Tibial nerve (tissue), 4 donors: ENCODE measurements at places on chromosomes 11 and 22. TPM values are rescaled to one million over a fixed set of nuclear protein-coding genes. Genes with fewer than 3 reads are reported as not detected.
A peak's percentile ranks its signal among the peaks of the same experiment; 100 is the strongest.

- H3K4me3 ChIP-seq, result no peak overlapping the region
- no peaks in the 10 kb centered on the region for H3K27me3 ChIP-seq
- H3K27ac ChIP-seq, result peak overlapping the region; percentile 70
- H3K4me1 ChIP-seq, result no peaks in the 10 kb centered on the region
Measured at GRCh38 chr22:26551568-26551967, 38.4 kb downstream of the TPST2 start.

GRCh38 chr11:121131656-121132055 lies 30.6 kb downstream of the TECTA start:
- no peaks in the 10 kb centered on the region for H3K27me3 ChIP-seq
- no peaks in the 10 kb centered on the region for H3K36me3 ChIP-seq
- H3K4me3 ChIP-seq, result no peak overlapping the region

DKK3 gene
- total RNA-seq, result 446 TPM

TMX2 gene
- 71.0 TPM for total RNA-seq

SLC25A18 gene
- 5.0 TPM for total RNA-seq

DNA sequence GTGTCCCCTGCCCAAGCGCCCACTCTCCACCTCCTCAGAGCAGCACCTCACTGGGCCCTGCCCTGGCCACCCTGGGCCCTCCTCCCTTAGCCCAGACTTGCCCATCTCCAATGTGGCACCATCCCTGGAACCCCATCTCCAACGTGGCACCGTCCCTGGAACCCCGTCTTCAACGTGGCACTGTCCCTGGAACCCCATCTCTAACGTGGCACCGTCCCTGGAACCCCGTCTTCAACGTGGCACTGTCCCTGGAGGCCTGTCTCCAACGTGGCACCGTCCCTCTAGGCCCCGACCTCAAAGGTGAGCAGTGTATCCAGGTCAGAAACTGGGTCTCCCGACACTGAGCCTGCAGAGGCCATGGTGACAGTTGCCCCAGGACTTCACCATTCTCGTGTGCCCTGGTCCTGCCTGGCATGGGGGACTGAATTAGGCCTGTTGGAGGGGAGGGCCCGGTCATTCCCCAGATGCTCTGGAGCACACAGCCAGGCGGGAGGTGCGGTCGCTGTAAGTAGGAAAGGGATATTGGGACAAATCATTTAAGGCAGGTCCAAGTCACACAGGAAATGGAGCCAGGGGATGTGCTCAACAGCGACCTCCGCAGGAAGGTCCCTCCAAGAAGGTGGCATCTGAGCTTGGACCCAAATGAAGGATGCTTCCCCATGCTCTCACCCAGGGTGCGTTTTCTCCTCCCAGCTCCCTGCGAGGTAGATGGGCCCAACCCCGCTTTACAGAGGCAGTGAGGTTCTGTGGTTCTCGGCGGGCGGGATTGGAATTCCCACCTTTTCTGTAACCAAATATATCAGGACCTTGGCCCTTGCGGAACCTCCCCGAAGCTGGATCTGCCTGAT lies 2.4 kb upstream of the CTSD start:
- H3K4me3 ChIP-seq, result no peak overlapping the region
- H3K27me3 ChIP-seq, result no peaks in the 10 kb centered on the region
- H3K4me1 ChIP-seq, result peaks cover 23% of the 10 kb centered on the region
- H3K27ac ChIP-seq, result no peak overlapping the region

GRCh38 chr11:106101819-106102218 lies 24.4 kb downstream of the AASDHPPT start:
- no peaks in the 10 kb centered on the region for H3K4me1 ChIP-seq
- H3K27ac ChIP-seq, result no peak overlapping the region
- DNase-seq, result no peak
- H3K36me3 ChIP-seq, result peaks cover 22% of the 10 kb centered on the region
- no peak overlapping the region for H3K4me3 ChIP-seq
- H3K27me3 ChIP-seq, result no peaks in the 10 kb centered on the region

DNA sequence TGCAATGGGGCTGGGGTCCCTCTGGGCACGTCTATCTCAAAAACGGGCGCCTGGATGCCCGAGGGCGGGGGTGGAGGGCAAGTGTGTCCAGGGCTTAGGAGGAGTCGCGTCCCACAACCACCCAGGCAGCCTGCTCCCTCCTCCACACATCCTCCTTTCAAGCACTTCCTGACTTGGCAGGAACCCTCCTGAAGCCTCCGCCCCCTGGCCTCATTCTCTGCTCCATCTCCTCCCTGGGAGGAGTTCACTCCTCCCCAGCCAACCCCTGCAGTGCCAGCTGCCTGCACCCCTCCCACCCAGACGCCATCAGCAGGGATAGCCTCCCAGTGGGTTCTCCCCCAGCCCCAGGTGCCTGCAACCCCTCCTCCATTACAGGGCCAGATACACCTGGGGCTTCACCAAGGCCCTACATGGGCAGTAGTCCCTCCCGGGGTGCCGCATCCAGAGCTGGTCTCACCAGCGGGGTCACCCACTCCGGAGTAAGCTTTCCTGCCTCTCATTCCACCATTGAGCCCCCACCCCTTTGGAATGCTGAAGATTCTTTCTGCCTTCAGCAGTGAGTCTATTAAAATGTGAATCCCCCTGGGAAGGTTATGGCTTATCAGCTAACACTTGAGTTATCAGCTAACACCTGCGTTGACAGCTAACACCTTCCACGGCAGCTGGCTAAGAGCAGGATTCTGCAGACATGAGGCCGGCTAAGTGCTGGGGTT lies 24.4 kb downstream of the RTN4R start:
- H3K27ac ChIP-seq, result no peak overlapping the region
- no peak for DNase-seq
- H3K27me3 ChIP-seq, result no peaks in the 10 kb centered on the region
- peaks cover 24% of the 10 kb centered on the region for H3K4me1 ChIP-seq

DNA sequence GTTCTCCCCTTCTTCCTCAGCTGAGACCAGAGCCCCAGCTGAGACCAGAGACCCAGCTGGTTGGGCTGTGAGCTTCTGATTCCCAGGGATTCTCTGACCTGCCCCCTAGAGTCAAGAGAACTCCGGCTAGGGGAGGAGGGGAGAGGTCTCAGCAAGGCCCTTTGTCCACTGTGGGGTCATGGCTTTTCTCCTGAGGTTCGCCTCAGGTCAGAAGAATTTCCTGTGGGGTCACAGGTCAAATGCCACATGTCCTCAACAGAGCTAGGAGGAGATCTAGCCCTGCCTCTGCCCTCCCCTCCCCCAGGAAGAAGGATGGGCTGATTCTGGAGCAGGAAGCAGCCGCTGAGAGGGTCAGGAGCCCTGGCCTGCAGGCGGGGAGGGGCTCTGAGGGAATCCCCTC lies 23.7 kb downstream of the HTR3A start:
- no peak overlapping the region for H3K4me3 ChIP-seq
- no peak for DNase-seq
- no peaks in the 10 kb centered on the region for H3K4me1 ChIP-seq
- peaks cover 26% of the 10 kb centered on the region for H3K27me3 ChIP-seq

DNA sequence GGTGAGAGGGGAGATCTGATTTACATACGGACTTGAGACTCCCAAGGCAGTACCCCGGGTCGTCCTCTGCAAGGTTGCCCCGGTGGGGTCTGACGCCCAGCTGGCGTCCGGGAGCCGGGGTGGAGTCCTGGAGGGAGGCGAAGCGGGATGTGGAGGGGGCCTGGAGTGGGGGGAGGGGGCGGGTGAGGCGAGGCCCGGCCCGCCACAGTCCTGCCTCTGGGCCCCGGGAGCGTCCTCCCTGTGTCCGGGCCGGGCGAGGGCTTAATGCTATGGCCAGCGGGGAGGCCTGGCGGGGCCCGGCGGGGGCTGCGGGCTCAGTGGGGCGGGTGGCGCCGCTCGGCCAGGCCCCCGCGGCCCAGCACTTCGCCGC lies 2.4 kb upstream of the MYBPC3 start:
- H3K4me3 ChIP-seq, result peak overlapping the region; percentile 35
- no peaks in the 10 kb centered on the region for H3K4me1 ChIP-seq
- no peaks in the 10 kb centered on the region for H3K36me3 ChIP-seq

- no peaks in the 10 kb centered on the region for H3K36me3 ChIP-seq
- H3K4me3 ChIP-seq, result no peak overlapping the region
- no peak for DNase-seq
- H3K27me3 ChIP-seq, result no peaks in the 10 kb centered on the region
- H3K27ac ChIP-seq, result no peak overlapping the region
- no peaks in the 10 kb centered on the region for H3K4me1 ChIP-seq
Measured at GRCh38 chr11:102886999-102887398, 12.2 kb upstream of the MMP12 start.

PRAME gene
- not detected for total RNA-seq

DNA sequence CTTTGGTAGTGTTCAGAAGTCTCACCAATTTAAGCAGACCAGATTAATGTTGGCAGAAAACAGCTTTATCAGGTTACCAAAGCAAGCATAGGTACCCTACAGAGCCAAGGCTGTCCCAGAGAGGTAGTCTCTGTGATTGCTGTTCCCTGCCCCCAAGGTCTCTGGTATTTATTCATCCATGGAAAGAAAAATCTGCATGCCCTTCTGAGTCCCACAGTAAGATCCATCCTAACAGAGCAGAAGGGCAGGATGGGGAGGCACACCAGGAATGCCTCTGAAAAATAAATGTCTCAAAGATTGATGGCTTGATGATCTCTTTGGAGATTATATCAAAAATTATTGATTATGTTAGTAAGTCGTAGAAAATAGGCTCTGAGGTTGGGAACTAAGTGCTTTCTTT lies 122.8 kb downstream of the FAT3 start:
- no peaks in the 10 kb centered on the region for H3K36me3 ChIP-seq
- no peaks in the 10 kb centered on the region for H3K4me1 ChIP-seq
- DNase-seq, result no peak
- no peak overlapping the region for H3K27ac ChIP-seq
- no peaks in the 10 kb centered on the region for H3K27me3 ChIP-seq
- no peak overlapping the region for H3K4me3 ChIP-seq

DNA sequence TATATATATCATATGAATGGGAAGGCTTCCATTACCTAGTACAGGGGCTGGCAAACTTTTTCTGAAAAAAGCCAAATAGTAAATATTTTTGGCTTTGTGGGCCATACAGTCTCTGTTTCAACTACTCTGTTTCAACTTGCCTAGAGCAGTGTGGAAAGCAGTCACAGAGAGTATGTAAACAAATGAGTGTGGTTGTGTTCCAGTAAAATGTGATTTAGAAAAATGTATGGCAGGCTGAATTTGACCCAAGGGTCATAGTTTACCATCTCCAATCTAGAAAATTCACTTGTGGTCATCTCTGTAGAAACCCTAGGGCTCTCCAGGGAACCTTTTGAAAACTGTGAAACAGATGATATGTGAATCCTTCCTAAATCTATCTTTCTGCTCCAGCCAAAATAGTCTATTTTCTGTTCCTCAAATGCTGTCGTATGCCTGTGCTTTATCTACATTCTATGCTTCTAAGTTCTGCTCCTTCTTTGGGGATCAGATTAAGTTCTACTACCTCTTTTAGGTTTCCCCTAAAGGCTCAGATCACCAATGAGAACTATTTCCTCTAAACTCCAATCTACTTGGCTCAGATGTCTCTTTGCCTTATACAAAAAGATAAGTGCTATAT lies 356.2 kb downstream of the METTL15 start:
- no peaks in the 10 kb centered on the region for H3K27me3 ChIP-seq
- H3K36me3 ChIP-seq, result no peaks in the 10 kb centered on the region
- no peak for DNase-seq
- no peaks in the 10 kb centered on the region for H3K4me1 ChIP-seq
- H3K4me3 ChIP-seq, result no peak overlapping the region
